ENCODE measurements at places on chromosomes 13 and 19.

- no peak for DNase-seq
These were observed 11.3 kb upstream of the CACNG8 start for GRCh38 chr19:53951436-53951835.

- no peak for DNase-seq
These were observed 141.7 kb upstream of the GJB6 start for GRCh38 chr13:20373861-20374260.

DNA sequence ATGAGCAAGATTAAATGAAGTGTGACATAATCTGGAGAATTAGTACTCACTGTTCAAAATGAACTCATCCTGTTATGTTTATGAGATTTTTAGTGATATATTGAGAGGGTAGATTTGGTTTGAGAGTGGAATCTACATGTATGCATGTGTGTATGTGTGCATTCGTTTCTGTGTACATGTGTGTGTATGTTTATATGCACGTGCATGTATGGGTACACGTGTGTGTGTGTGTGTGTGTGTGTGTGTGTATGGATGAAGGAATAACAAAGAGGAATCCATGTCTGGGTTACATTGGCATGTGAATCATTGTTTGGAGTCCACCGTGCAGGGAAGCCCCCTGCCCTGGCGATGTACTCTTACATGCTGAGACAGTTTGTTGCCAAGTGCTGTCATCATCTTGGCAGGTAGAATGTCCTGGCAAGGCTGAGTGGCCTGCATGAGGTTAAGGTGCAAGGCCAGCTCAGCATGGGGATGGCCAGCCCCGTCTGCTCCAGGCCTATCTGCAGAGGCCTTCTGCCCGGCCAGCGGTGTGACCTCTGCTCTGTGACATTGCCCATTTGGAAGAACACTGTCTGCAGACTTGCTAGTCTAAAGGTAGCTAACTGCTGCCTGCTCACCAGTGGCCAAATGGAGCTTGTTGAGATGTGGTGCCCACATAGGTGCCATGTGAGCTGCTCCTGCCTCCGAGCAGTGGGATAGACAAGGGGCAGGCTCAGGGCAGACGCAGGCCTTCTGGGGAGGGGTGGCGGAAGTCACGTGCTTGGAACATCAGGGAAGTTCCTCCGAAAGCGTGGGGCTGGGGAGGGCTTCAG, 222.3 kb downstream of the TEX29 start:
- DNase-seq: no peak

- DNase-seq: no peak
These were observed 636 bp upstream of the FOXO1 start for GRCh38 chr13:40666933-40667621.

GRCh38 chr19:46076031-46076880, 35.5 kb upstream of the IGFL4 start:
- no peak for DNase-seq

DNA sequence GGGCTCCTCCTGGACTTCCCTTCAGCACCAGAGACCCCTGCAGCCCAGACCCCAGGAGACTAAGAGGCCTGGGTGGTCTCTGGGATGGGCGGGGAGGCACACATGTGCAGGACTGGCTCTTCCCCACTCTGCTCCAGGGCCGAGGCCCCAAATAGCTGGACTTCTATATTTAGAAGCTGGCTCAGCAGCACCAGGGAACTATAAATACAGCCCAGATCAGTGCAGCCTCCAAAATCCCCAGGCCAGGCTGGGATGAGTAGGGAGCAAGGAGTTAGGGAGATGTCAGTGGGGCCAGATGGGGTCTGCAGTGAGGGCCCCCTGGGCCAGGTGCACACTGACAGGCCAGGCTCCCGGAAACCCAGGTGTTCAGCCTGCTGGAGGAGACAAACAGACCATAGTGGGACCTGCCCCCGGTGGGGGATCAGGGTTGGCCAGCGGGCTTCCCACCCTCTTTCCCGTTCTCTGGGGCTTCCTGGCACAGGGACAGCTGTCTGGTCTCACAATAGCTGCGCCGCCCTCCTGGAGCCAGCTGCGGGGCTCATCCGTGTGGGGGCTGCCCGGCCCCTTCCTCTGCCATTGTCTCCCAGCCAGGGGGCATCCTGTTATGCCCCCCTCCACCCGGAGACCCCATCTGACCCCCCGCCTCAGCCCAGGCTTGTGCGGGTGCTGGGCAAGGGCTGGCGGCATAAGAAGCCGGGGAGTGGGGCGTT, 5.5 kb upstream of the ADGRE5 start:
- DNase-seq: peak; percentile 27

- DNase-seq: no peak
These were observed 77.1 kb downstream of the FNDC3A start for GRCh38 chr13:49052813-49053212.

DNA sequence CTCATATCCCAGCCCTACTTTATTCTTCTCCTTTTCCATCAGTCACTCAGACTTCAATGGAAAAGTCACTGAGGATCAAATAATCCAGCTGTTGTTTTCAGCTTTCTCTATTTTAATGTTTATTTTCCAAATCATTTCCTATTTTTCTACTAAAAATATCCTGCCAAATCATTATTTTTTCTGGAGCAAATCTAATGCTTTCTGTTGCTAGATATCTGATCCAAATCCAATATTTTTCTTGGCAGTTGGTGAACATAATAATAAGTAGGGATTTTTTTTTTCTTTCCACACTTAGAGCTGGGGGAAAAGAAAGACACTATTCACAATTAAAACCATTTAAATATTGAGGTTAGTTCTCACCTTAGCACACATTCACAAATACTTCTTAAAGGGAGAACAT, 656.1 kb downstream of the DACH1 start:
- no peak for DNase-seq

GRCh38 chr13:43316946-43317353, 293.6 kb downstream of the DNAJC15 start:
- peak; percentile 72 for DNase-seq

GRCh38 chr13:48369988-48370387, 42.9 kb downstream of the LPAR6 start:
- DNase-seq: no peak

DNA sequence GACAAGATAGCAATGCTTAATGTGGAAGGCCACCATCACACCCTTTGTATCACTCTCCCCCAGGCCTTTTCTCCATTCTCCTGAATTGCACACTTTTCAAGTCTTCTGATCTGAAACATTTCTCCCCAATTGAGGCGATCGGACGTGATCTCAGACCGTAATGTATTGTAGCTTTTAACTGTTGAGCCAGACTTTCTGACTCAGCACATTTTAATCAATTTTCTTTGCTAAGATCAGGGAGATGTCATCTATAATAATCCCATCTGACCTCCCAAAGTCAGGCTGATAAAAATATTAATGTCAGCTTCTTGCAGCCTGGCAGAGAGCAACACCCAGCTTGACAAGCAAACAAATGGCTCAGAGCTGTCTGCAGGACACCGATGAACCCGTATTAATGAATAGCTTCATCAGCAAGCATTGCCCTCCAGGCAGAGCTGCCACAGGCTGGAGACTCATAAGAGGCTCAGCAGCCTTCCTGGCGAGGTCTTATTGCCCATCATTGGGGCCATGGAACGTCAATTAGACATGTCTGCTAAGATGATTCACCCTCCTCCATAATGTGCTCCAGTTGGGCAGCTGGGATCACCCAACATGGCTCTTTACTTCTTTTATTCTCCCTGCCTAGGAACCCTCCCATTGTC, 60.2 kb upstream of the UQCRFS1 start:
- no peak for DNase-seq

- peak; percentile 84 for DNase-seq
These were observed 1.5 kb upstream of the HCN2 start for GRCh38 chr19:588093-588740.

DNA sequence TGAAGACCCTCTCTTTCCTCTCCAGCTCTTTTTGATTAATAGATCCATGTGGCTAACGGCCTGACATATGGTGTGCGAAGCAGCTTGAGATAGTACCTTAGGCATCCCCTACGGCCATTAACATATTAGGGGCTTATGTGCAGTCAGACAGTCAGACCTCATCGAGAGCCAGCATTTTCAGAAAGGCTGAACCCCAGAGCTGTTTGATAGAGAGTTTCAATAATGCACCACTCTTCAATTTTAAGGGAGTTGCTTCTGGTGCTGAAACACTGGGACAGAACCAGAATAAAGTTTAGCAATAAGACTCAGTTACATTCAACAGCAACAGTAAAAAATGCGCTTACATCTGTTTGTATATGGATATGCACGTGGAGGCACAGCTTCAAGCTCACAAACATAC, 10.8 kb downstream of the POU4F1 start:
- DNase-seq: no peak

GRCh38 chr13:50677687-50678463, 165.6 kb downstream of the DLEU7 start:
- peak; percentile 20 for DNase-seq

DNA sequence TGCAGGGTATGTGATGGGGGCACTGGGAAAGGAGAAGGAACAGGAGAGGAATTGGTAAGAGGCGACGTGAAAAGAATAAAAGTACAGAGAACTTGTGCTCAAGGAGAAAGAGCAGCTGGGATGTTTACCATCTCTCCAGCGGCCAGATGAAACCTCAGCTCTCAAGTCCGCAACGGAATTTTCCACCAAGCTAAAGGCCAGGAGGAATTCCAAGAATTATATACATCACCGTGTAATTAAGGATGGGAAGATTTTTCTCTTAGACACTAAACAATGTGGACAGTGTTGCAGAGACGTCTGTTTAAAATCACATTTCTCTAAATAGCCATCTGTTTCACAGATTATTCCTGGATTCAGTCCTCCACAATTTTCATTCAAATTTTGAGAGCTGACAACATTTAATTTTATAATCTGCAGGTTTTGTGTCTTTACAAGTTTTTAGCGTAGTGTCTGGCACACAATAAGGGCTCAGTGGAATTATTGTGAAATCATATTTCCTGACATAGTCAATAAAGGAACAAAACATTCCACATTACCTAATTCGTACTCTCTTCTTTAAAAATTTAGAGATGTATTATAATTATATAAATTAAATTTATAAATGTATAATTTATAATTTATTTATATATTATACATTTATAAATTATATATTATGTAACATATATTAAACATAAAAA, 23.0 kb upstream of the USP29 start:
- peak; percentile 5 for DNase-seq

DNA sequence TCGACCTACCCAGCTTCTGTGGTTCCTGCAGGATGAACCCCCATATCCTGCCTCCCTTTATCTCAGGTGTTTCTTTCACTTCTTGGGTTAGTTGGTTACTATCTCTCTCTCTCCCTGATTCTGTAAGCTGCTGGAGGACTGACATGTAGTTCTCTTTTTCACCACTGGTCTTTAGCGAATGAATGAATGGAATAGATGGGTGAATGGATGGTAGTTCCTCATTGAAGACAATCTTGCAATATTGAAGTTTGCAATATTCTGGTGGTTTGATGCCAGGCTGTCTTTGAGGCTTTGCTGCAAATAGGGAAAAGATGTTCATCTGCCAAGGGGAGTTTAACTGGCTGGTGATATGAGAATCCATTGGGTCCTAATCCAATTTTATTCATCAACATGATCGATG, 120.2 kb downstream of the UBL3 start:
- DNase-seq: no peak

DNA sequence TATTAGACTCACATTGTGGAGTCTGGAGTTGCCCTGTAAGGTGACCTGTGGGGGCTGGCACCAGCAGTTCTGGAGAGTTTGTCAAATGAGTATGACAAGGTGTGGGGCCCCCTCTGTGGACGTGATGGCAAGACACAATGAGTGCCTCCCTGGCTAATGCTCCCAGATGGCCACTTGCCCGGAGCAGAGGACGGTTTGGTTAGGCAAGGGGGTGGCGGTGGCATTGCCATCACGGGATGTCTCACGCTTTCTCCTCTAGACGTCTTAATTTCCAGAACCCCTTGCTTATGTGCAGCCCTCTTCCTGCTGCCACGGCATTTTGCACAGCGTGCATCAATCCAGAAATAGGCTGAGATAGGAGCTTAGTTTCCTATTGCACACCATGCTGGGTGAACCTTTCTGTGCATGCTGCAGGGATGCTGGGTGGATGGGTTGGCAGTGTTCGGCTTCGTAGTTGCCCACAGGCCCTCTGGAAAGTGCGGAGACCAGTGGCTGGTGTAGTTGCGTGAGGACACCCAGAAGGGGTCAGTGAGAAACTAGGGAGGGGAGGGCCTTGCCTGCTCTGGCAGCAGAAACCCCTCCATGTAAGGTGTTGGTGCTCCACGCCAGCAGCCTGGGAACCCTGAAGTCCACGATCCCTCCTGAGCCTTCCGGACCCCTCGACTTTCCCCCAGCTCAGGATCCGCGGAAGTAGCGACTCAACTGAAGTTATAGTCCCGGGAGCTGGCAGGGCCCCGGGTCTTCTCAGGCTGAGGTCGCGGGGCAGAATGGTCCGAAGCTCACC, 18.1 kb upstream of the LRP3 start:
- DNase-seq: no peak

- no peak for DNase-seq
These were observed 176.3 kb downstream of the ABCC4 start for GRCh38 chr13:95124959-95125358.

- DNase-seq: peak; percentile 61
These were observed 35.9 kb upstream of the ZSCAN5A start for GRCh38 chr19:56350416-56351045.

GRCh38 chr13:82963226-82964099, 918.8 kb downstream of the SLITRK1 start:
- peak; percentile 35 for DNase-seq

- DNase-seq: peak; percentile 32
These were observed 113.2 kb downstream of the HSPH1 start for GRCh38 chr13:31048521-31048920.

- no peak for DNase-seq
These were observed 214.0 kb upstream of the SOX1 start for GRCh38 chr13:111852725-111853518.

DNA sequence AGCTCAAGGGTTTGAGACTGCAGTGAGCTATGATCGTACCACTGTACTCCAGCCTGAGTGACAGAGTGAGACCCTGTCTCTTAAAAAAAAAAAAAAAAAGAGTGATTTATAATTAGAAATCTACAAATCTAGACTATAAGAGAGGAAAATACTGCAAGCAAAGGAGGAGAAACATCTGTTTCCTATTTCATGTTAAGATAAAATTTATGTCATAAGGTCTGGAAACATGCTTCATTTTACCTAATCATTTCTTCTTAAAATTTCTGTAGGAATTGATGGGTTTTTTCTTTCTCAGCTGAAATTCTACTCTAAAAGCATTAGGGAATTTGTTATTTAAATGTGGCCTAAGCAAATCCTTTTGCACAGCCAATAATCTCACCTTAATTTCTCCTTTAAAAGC, 53.2 kb downstream of the C13orf42 start:
- DNase-seq: no peak

DNA sequence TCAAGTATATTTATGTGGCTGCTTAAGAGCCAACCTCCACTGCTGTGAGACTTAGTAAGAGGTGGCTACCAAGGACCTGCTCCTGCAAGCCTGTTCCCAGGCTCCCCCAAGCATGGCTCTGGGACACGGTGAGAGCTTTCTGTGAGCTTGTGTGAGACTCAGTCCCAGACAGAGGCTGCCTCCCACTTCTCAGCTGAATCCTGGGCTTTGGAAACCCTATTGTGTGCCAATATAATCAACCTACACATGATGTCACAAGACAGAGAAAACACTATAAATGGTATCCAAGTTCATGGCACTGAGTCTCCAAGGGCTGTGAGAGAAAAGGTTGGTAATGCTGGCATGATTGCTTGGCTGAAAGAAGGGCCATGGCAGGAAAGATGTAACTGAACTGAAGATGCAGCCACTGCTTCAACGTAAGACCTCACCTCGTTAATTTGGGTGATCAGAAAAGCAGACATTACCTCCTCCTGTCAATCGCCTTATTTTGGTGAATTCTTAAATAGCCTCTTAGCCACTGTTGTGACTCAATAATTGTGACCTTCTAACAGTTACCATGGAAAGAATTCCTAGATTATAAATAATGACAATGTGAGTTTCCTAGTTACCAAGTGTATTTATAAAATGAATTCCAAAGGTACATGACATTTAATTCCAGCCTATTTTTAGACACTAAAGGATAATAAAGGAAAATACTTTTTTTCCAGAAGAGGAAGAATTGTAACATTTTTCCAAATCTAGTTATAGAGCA, 332.0 kb downstream of the IRS2 start:
- peak; percentile 14 for DNase-seq
